Forelimb muscle (tissue), 1 donor: ENCODE measurements at places on chromosomes 6 and 20. TPM values are rescaled to one million over a fixed set of nuclear protein-coding genes. Genes with fewer than 3 reads are reported as not detected.

GRCh38 chr20:34915749-34916455 is 39.5 kb downstream of the ACSS2 start:
- no peak for DNase-seq

DNA sequence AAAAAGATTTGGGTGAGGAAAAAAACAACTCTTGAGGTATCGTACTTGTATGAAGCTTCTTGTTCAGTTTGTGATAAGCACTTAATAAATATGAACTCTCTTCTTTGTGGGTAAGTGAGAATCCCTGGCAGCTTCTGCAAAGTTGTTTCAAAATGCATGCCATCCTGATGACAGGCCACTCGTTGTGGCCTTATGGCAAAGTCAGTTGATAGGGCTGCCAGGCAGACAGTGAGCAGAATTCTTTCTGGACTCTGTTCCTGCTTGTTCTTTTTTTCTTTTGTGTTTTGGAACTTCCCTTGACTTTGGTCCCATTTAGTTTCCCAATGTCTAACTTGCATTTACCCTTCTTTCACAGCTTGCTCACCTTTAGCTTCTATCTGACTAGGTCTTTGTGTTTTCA is 983.5 kb upstream of the FLRT3 start:
- no peak for DNase-seq

GRCh38 chr6:42260396-42260888 is 42.8 kb upstream of the MRPS10 start:
- DNase-seq: no peak

- DNase-seq: peak; percentile 17
Observed at GRCh38 chr6:39228992-39229767, at the start of gene KCNK5. TSS of gene KCNK5 (minus strand) at chr6:39229475. CDS start at chr6:39229111, 364 bp downstream.

DNA sequence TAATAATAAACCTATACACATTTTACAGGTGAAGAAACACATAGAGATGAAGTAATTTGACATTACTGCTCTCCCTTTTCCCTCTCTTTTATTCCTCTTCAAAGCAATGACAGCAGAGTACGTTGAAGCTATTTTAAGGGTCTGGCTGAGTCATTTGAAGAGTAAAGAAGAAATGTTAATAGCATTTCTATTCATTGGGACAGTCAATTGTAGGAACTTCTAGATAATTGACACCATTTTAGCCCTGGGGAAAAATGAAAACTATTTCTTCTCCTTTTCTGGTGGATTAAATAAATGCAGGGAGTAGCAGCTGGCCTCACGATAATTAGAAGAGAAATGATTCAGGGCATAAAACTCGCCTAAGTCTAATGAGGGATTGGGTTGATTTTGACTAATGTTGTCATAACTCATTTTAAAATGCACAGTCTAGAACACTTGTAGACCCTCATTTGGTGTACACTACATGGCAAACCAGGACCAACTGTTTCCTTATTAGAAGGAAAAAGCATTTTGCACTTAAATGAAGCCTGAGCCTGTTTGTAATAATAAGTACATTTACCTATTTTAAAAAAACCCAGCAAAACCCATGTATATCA is 48.1 kb downstream of the RIPOR2 start:
- DNase-seq: no peak

HLA-DRB1 gene
- polyA plus RNA-seq: 9.4 TPM

GSTA3 gene
- not detected for polyA plus RNA-seq

GLP1R gene
- not detected for polyA plus RNA-seq

FNDC1 gene
- polyA plus RNA-seq: 193 TPM

MBOAT1 gene
- polyA plus RNA-seq: 3.8 TPM

LINC00237 gene
- polyA plus RNA-seq: not detected

TAGAP gene
- 1.0 TPM for polyA plus RNA-seq
